ENCODE measurements at places on chromosomes 5 and 9. TPM values are rescaled to one million over a fixed set of nuclear protein-coding genes. Genes with fewer than 3 reads are reported as not detected.

GRCh38 chr5:96013254-96013653 is 51.6 kb upstream of the ELL2 start:
- no peak overlapping the region for H3K27ac ChIP-seq
- no peak overlapping the region for H3K4me3 ChIP-seq
- no peaks in the 10 kb centered on the region for H3K27me3 ChIP-seq
- no peak for DNase-seq
- peaks cover 4% of the 10 kb centered on the region for H3K4me1 ChIP-seq

GRCh38 chr5:25060575-25060974 is 415.8 kb upstream of the CDH10 start:
- H3K4me3 ChIP-seq, result no peak overlapping the region
- no peaks in the 10 kb centered on the region for H3K4me1 ChIP-seq
- no peaks in the 10 kb centered on the region for H3K36me3 ChIP-seq
- no peaks in the 10 kb centered on the region for H3K27me3 ChIP-seq

DNA sequence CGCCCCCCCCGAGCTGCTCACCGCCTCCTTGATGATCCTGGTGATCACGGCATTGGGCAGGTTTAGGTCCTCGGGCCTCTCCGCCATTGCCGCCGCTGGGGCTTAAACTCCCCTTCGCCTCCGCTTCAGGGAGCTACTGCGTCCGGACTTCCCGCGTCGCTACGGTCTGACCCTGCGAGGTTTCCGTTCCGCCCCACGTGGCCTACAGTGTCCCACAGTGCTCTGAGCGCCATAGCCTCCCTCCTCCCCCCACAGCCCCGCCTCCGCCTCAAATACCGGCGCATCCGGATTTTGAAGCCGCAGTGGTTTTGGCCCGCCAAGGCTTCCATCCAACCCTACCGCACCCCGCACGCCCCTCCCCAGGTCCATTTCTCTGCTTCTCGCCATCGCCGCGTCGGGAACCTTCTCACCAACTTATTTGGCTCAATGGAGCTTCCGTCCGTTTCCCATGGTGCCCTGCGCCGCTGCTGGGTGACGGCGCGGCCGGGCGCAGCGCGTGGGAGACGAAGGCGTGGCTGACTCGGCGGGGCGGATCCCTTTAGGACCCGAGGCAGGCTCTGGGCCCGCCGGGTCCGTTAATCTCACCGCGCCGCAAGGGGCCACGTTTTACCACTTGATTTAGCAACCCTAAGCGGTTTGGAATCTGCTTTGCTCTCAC is at the start of the genes C9orf43 and POLE3:
Gene C9orf43 (plus strand): TSS at position 541 of the 658 bp plus-strand sequence. CDS start 2,747 bp downstream, outside the sequence.
Gene POLE3 (minus strand): TSS at position 469 of the 658 bp plus-strand sequence. CDS start 382 bp downstream, at position 87.
- peak within 1 kb of the TSS; percentile 100 for H3K27ac ChIP-seq
- H3K27me3 ChIP-seq, result peaks cover 7% of the 10 kb centered on the region

- peak overlapping the region; percentile 74 for H3K27ac ChIP-seq
- peaks cover 32% of the 10 kb centered on the region for H3K4me1 ChIP-seq
- peaks cover 72% of the 10 kb centered on the region for H3K36me3 ChIP-seq
- H3K27me3 ChIP-seq, result peaks cover 29% of the 10 kb centered on the region
Observed at GRCh38 chr5:179612577-179613459, 10.7 kb downstream of the HNRNPH1 start.

HTR4 gene
- total RNA-seq, result not detected

- H3K4me3 ChIP-seq, result peak overlapping the region; percentile 32
- peak overlapping the region; percentile 93 for H3K27ac ChIP-seq
- H3K27me3 ChIP-seq, result peaks cover 13% of the 10 kb centered on the region
Observed at GRCh38 chr5:429453-430188, 13.4 kb upstream of the EXOC3 start.

DNA sequence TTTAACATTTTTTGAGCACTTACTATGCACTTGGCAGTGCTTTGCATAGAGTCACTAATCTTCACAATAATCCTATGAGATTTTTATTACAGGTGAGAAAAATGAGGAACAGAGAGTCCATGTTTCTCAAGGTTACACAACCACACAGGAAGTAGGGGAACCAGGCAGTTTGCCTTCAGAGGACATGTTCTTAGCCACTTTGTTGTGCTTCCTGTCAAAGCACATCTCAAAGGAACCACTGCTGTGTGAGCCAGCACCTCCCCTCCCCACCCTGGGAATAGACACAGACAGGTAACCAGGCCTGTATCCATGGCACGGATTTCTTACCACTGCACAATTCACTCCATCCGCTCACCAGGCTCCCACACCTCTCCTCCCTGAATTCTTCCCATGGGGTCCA is 6.3 kb upstream of the DNAJB5 start:
- DNase-seq, result no peak
- H3K36me3 ChIP-seq, result no peaks in the 10 kb centered on the region
- peaks cover 38% of the 10 kb centered on the region for H3K4me1 ChIP-seq
- peaks cover 6% of the 10 kb centered on the region for H3K27me3 ChIP-seq
- H3K4me3 ChIP-seq, result no peak overlapping the region

All from endothelial cell (in vitro differentiated cells).